ENCODE measurements at places on chromosomes 3 and 15.

DNA sequence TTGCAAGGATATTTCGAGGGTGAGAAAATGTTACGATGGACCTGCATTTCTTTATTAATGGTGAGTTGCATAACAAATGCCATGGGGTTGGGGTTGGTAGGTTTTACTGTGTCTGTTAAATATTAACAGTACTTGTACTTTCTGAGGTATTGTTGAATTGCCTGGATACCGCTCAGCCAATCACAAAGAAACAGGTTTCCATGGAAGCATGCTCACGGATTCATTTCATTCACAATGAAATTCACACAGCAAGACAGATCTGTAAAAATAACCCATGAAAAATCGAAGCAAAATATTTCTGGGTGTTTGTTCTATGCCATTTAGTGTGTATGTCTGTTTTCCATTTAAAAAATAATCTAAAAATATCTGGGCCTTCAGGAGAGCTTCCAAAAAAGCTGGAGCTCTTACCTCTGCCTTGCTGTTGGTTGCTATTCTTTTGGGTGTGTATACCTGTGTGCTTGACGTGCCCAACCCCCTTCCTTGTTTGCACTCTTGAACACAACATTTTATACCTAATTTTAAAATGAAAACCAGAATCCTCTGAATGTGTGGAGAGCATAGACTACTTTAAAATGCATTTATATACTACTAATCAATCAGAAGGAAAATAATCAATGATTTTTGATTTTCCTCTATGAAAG lies 479.8 kb upstream of the TBL1XR1 start:
- DNase-seq, result no peak

GRCh38 chr3:119562307-119562961 lies 3.0 kb upstream of the CD80 start:
- no peak for DNase-seq

GRCh38 chr3:17111586-17111985 lies 226.8 kb downstream of the PLCL2 start:
- no peak for DNase-seq

GRCh38 chr3:189148081-189148507 lies 23.7 kb upstream of the TPRG1 start:
- peak; percentile 63 for DNase-seq

GRCh38 chr3:65277798-65278197 lies 590.0 kb upstream of the ADAMTS9 start:
- DNase-seq, result no peak

GRCh38 chr15:43278869-43279268 lies 12.1 kb upstream of the TGM5 start:
- DNase-seq, result no peak

- no peak for DNase-seq
Observed at GRCh38 chr3:7739754-7740153, 761.9 kb upstream of the LMCD1 start.

DNA sequence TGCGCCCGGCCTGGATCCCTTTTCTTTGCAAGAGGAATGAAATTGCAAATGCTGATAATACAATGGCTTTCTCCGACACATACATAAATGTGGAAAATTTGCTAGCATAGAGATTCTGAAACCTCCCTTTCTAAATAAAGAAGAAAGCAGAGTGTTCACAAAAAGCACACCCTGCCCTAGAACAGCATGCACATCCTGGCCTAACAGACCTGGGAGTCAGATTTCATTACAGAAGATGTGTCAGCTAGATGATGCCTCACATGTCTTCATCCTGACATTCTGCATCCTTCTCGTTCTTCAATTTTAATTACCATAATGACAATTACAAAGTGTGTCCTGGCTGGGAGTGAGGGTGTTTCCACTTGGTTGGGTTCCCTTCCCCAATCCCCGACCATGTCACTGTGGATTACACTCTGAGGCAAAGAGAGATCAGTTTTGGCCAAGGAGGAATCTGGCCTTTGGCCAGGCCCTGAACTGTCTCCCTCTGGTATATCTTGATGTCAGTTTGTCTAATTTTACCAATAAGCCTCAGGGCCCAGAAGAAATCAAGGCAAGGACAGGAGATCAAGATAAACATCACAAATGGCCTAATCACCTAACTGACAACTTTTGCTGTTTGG lies 104.9 kb upstream of the SPATA12 start:
- no peak for DNase-seq

DNA sequence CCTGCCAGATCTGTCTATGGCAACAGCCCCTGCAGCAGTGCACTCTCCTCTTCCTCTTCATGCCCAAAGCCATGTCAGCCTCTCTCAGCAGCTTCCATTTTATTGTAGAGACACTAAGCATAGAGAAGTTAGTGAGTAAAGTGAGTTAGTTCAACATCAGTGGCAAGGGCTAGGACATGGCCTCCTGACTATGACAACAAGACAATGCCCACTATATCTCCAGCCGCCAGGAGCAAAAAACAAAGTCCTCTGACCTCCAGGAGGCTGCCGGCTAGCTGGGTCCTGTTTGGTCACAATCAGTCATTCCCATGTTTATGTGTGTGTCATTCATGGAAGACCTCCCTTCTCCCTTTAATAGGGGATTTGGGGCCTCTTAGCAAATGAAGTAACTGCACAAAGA lies 14.9 kb downstream of the NR1I2 start:
- no peak for DNase-seq

- peak; percentile 68 for DNase-seq
Observed at GRCh38 chr15:98150536-98150935, 190.0 kb downstream of the ARRDC4 start.

DNA sequence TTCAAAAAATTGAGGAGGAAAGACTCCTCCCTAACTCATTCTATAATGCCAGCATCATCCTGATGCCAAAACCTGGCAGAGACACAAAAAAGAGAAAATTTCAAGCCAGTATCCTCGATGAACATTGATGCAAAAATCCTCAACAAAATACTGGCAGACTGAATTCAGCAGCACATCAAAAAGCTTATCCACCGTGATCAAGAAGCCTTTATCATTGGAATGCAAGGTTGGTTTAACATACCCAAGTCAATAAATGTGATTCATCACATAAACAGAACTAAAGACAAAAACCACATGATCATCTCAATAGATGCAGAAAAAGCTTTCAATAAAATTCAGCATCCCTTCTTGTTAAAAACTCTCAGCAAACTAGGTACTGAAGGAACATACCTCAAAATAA lies 24.2 kb upstream of the CAPN3 start:
- DNase-seq, result no peak

- no peak for DNase-seq
Observed at GRCh38 chr15:67120009-67120838, 54.8 kb downstream of the SMAD3 start.

DNA sequence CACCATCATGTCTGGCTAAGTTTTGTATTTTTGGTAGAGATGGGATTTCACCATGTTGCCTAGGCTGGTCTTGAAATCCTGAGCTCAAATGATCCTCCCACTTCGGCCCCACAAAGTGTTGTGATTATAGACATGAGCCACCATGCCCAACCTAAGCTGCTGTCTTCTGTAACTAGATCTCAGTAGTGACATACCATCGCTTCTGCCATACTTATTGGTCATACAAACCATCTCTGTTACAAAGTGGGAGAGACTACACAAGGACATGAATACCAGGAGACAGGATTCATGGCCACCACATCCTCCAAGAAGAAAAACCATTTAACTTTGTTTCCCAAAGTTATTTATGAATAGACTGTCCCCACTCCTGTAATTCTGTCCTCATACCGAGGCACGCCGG lies 81.3 kb downstream of the SMAD6 start:
- DNase-seq, result no peak

DNA sequence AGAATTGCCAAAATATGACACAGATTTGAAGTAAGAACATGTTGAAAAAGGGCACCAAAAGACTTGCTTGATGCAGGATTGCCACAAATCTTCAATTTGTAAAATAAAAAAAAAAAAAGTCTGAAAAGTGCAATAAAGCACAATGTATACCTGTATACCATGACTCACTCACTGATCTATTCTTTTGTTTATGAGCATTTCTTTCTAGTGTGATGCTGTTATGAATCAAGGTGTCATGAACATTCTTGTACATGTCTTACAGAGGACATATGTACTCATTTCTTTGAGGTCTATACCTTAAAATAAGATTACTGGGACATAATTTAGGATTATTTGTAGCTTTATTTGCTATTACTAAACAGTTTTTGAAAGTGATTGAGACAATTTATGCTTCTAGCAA lies 464.9 kb upstream of the RBMS3 start:
- DNase-seq, result no peak

GRCh38 chr3:195086341-195086740 lies 184.6 kb downstream of the XXYLT1 start:
- DNase-seq, result no peak

DNA sequence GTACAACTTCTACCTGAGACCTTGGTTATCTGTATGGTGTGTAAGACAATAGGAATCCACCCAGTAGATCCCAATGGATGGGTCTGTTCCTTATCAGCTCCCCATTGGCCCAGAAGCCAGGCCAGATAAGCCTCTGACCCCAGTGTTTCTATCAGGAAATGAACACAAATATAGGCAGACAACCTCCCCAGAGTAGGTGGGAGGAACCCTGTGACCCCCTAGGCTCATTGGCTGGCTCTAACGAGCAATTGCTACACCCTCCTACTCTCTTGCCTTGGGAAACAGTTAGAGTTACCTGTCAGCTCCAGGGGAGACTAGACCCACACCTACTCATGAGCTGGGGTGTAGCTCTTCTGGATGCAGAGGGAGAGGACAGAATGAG lies 299.9 kb downstream of the UACA start:
- no peak for DNase-seq

GRCh38 chr15:39302936-39303335 lies 277.9 kb upstream of the THBS1 start:
- no peak for DNase-seq

GRCh38 chr3:17833786-17834559 lies 91.5 kb upstream of the TBC1D5 start:
- DNase-seq, result no peak

DNA sequence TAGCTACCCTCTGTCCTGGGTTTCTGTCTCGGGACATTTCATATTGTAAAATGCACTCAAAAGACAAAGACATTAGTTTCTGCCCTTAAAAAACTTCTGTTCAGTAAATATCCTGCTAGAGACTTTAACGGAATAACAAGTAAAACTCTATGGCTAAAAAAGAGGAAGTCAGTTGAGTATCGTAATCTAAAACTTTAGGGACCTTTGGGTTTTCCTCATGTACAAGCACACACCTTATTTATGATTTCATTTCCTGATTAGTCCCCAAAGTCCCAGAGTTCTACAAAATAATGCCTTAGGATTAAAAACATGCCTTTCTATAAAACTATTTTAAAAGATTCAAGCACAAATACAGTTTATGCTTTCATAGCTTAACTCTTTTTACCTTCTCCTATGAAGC lies 585.9 kb downstream of the UNC13C start:
- DNase-seq, result no peak

DNA sequence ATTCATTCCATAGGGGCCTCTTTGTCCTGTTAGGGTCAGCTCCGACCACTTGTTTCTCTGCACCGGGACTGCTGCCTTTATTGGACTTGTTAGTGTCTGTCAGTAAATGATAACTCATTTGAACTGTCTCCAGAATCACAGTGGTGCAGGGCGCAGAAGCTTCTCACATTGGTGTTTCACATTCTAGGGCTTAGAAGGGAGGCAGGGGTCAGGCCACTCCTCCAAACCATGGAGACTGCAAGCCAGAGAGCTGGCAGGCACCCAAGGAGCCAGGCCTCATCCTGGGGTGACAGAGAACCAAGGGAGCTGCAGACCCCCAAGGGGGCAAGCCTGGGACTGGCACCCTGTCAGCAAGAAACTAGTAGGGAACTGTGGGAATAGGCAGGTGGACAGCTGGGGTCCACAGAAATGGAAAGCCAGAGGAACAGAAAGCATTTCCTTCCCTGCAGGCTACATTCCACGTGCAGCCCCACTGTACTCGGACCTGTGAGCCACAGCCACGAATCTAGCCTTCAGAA lies 49.1 kb downstream of the CCNL1 start:
- no peak for DNase-seq

DNA sequence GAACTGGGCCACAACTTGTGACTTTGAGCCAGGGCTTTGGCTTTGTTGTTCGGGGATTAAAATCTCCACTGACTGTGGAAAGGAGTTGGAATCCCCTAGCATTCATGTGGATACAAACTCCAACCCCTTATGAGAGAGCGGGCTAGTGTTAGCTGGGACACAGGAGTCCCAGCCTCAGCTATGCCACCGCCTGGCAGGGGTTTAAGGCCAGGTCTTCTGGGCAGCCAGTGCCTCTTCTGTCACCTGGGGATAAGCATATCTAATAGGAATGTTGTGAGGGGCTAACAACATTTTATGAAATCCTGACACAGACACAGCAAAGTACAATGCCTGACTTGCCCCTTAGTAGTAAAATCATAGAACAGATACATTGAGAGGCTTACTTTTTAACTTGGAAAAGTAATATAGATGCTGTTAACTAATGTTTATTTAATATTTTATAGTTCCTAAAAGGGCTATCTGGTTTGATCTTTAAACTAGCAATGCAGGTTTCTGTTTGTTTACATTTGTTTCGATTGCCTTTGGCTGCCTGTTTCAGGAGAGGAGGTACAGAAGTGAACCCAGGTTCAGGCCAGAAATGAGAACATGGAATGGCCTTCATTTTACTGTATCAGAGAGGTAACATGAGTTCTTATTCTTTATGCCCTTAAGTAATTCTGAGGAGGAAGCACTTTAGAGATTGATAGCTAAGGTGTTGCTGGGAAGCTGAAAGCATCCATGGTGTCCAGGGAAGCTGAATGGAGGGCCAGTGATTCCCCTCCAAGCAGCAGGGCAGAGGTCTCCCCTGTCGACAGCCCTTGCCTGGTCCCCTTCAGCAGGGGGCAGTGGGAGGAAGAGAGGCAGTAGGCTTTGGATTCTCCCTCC lies 8.7 kb downstream of the GPR160 start:
- DNase-seq, result no peak

DNA sequence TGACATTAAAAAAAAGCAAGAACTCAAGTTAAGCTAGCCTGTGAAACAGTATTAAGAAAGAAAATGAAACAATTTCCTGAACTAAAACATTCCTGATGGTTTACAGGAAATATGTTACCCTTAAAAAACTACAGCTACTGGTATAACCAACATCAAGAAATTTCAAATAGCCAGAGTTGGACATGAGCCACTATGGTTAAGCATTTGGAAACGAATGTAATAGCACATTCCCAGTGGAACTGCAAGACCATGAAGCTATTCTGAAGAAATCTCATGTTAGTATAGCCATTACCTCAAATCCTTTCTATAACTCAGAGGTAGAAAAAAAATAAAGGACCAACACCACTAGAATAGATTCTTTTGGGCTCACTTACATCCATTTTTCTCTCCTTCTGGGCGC lies 30.2 kb downstream of the CPNE4 start:
- DNase-seq, result no peak

All from Jurkat, Clone E6-1 (cell line).